ENCODE measurements at places on chromosomes 13 and 19.

- no peak for DNase-seq
Measured at GRCh38 chr13:27678306-27679040, 56.8 kb downstream of the POLR1D start.

- no peak for DNase-seq
Measured at GRCh38 chr13:74485757-74486156, 351.6 kb upstream of the KLF12 start.

GRCh38 chr13:48184260-48184659, 48.7 kb upstream of the ITM2B start:
- DNase-seq: no peak

- DNase-seq: no peak
Measured at GRCh38 chr13:45630791-45631190, 15.3 kb upstream of the ERICH6B start.

DNA sequence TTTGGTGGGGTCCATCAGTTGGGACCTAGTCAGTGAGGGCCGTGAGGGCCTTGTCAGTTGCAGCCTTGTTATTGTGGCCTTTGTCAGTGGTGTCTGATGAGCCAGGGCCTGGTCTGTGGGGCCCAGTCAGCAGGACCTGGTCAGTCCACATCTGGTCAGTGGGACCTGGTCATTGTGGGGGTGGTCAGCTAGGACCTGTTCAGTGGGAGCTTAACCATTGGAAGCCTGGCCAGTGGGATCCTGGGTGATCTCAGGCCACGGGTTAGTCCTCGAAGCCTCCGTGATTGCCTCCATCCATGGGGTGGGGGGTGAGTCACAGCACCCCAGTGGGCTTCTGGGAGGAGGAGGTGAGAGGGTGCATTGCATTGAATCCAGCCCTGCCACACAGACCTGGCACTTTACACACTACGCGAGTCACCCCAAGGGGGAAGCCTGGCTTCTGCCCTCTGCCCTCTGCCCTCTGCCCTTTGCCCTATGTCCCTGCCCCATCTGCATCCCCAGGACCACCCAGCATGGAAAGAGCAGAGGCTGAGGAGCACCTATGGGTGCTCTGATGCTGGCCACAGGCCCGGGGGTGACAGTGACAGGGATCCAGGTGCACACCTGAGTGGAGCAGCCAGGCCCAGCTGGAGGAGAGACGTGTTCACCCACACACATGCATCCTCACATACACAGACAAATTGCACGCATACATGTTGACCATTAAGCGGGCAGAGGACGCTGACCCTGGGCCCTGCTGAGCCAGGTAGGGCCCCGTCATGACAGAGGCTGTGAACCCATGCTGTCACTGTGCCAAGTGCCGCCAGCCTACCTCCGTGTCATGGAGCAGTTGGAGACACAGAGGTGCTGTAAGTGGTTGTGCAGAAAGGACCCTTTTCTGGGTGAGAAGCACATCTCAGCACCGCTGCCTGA, 59.8 kb upstream of the TPM4 start:
- DNase-seq: no peak

DNA sequence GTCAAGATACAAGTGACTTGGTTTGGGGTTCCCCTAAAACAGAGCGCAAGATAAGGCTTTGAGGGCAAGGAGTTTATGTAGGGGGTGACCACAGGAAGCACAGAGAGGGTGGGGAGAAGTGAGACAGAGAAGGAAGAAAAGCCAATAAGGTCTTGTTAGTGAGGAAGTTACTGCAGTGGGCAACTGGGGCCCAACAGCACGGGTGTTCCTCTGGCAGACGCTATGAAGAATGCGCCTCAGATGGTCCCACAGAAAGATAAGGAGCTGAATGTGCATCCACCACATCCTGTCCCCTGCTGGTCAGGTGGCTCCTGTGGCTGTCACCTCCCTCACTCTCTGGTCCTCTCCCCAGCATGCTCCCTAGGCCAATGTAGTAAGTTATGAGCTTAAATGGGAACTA, 333.5 kb downstream of the TSHZ3 start:
- no peak for DNase-seq

- no peak for DNase-seq
Measured at GRCh38 chr13:61648547-61648946, 232.9 kb upstream of the PCDH20 start.

DNA sequence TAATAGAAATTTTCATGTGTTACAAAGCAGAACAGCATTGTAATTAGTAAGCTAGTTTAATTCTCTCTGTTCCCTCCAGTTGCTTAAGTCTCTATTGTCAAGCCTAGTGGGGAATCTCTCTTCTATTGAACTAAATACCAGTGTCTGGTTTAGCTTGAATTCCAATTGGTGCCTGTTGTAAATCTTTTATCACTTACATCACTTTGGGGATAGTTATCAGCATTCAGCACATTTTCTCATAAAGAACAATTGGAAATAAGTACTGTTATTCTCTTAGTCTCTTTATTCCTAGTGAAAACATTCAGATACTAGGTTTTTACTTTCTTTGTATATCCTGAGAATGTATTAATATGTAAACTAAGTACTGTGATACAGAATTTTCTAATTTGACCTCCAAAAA, 25.2 kb downstream of the IPO5 start:
- no peak for DNase-seq

DNA sequence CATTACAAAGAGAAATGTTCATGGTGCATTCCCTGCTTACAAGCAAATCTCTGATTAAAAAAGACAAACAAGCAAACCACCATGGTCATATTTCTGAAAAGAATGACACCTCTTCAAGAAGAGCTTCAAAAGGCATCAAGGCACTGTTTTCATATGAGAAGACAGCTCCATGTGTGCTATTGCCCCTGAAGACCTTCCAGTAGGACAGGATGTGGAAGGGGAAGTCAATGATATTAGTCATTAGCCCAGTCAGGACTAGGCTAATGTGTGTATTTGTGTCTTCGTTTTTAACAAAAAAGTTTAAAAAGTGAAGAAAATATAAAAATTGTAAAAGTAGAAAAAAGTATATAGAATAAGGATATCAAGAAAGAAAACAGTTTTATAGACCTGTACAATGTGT, 534.7 kb upstream of the ARGLU1 start:
- no peak for DNase-seq

DNA sequence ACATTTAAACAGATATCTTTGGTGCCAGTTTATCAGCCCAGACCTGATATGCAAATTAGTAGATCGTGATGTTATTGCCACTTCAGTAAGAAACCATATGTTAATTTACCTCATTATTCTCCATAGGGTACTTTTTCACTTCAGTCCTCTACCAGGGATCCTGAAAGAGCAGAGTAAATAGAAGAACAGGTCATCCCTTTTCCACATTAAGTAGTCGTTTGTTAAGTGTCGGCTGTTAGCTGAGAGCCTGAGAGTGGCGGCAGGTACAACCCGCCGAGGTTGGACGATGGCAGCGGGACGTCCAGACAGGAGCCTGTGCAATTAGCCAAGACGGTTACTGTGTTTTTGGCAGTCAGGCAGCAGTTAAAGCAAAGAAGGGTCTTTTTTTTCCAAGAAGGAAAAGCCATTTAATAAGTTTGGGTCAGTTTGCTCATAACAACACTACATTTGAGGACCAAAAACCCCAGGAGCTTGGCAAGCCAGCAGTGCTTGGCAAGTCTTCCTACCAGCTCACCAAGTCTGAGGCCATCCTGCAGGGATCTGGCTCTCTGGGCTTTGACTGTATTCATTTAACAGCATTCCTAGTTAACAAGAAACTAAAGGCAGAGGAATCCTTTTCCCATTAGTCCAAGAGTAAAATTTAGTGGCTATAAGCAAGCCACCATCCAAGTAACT, 231.8 kb downstream of the SHISA2 start:
- DNase-seq: no peak

- DNase-seq: no peak
Measured at GRCh38 chr13:41419206-41419605, 38.1 kb upstream of the RGCC start.

GRCh38 chr13:113629866-113630265, 28.1 kb downstream of the ATP4B start:
- DNase-seq: no peak

DNA sequence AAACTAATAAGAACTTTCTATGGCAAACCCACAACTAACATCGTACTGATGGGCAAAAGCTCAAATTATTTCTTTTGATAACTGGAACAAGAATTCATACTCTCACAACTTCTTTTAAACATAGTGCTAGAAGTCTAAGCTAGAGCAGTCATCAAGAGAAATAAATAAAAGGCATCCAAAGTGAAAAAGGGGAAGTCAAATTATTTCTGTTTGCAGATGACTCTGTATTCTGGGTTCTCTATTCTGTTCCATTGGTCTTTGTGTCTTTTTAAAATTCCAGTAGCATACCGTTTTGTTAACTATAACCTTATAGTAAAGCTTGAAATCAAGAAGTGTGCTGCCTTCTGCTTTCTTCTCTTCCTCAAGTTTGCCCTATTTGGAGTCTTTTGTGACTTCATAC, 1215.9 kb downstream of the UQCRFS1 start:
- DNase-seq: no peak

DNA sequence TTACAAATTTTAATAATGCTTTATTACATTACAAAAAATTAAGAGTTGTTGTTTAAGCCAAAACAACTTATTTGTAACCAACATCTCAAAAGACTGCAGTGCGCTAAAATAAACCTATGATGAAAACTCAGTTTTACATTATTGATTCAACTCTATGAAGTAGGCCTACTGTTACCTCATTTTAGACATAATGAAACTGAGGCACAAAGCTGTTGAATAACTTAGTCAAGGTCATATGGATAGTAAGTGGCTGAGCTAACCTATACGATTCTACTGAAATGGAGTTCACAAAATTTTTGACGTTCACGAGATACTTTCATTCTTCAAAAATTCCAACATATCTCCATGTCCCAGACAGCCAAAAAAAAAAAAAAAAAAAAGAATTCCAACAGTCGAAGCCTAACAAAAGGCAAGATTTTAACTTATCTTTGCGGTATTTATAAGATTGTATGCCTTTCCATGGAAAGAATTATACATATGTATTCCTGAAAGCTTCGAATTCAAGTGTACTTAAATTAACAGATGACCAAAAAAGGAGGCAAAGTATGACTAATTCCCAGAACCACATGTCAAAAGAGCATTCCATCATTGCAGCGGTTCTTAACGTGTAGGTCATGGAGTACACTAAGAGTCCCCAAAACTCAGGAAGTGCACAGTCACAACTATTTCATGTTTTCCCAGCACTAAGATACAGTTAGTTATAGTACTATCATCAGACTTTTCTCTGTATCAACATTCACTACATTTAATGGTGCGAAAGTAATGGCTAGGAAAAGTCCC, 69.4 kb downstream of the PSPC1 start:
- DNase-seq: no peak

- DNase-seq: no peak
Measured at GRCh38 chr19:58003174-58003828, 681 bp upstream of the ZNF606 start.

All from CD4-positive, alpha-beta T cell treated with Interleukin-2 at 100 ng/mL for 4 hours (primary cell).